ENCODE measurements at places on chromosomes 1 and 21.

- no peak for DNase-seq
Observed at GRCh38 chr1:54853096-54853792, 33.8 kb downstream of the DHCR24 start.

DNA sequence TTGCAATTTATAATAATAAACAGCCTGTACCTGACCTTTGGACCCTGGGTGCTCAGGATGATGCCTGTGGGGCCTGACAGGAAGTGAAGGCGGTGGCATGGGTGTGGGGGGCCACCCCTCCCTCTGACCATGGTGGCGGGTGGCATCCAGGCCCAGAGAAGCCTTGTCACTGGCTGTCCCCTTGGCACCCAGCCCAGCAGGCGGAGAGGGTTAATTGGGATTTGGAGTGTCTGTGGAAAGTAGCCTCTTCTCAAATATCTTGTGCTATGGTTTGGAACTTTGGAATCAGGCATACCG, 20.5 kb downstream of the SOX13 start:
- no peak for DNase-seq

DNA sequence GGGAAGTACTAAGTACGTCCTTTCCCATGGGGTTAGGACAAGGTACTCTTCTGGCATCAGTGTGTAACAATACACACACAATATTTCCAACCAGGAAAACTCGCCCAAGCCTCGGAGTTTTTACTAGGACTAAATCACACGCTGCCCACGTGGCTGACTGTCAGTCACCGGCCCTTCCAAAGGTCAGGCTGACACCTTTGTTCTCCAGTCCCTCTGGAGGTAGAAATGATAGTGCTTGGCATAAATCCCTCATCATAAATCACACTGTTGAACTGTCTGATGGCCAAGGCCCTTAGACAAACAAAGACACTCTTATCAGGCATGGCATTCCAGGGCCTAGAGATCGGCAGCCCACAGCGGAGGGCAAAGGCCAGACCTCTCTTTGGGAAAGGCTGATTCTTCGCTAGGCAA, 16.9 kb upstream of the SLAMF9 start:
- DNase-seq, result no peak

DNA sequence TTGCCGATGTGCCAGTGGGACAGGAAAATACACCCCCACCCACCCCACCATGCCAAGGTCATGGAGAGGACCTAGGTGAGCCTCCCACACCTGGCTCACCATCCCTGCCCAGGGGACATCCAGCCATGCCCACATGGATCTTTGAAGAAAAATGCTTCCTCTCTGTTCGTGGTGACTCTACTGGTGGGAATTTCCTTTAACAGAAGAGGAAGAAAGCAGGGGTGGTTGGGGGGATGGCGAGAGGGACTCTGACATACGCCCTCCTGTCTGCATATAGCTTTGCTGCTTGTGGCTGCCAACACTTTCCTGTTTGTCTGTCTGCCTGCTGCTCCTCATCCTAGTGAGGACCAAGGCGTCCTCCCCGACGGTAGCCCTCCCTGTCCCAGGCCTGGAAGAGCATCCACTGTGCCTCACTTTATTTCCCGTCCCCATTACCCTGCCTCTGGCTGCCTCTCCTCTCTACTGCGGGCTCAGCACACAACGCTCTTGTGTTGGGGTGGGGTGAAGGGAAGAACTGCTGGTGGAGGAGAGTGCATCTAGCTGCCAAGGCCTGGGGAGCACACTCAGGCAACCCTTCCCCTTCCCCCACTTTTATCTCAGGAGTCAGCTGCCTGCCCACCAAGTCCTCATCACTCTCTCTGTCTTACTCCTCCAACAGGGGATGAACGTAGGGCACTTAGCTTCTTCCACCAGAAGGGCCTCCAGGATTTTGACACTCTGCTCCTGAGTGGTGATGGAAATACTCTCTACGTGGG, 2.5 kb downstream of the SEMA4A start:
- no peak for DNase-seq

- no peak for DNase-seq
Observed at GRCh38 chr1:50453266-50453665, 30.0 kb upstream of the DMRTA2 start.
